GM06990 (cell line): ENCODE measurements at places on chromosomes 5 and 9.

GRCh38 chr5:177368869-177369644 lies 11.3 kb downstream of the RGS14 start:
- DNase-seq: no peak

DNA sequence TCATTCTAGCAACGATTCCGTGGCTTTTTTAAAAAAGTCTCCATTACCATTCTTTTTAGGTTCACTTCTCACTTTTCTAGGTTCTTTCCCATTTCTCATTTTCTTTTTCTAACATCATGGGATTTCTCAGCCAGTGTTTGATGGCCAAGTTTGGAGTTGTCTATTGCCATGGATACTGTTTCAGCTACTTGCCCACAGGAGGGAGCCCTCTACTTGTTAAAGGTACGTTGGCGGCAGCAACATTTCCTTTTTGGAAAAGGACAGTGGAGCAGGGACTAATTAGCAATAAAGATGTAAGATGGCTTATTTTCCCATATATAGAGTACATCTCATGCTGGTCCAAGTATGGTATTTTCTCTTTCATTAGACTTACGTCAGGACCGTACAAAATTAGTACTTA lies 2257.5 kb upstream of the C9orf72 start:
- no peak for DNase-seq

- DNase-seq: peak; percentile 72
These were observed 419.7 kb downstream of the CHSY3 start for GRCh38 chr5:130323804-130324454.

DNA sequence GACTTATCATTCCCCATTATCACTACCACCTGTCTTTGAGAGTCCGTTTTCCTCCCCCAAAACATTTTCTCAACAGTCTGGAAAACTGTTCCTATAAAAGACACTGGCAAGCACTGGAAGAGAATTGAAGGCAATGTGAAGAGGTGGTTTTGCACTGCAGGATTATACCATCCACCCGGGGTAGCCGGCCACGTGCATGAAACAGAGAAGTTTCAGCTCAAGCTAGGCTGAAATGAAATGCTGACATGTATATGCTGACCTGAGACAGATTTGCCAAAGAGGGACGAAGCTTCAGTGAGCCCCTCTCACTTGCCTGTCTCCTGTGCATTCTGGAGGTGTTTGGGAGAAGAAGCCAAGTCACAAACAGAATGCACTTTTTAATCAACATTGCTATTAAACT lies 567.0 kb downstream of the EBF1 start:
- no peak for DNase-seq

DNA sequence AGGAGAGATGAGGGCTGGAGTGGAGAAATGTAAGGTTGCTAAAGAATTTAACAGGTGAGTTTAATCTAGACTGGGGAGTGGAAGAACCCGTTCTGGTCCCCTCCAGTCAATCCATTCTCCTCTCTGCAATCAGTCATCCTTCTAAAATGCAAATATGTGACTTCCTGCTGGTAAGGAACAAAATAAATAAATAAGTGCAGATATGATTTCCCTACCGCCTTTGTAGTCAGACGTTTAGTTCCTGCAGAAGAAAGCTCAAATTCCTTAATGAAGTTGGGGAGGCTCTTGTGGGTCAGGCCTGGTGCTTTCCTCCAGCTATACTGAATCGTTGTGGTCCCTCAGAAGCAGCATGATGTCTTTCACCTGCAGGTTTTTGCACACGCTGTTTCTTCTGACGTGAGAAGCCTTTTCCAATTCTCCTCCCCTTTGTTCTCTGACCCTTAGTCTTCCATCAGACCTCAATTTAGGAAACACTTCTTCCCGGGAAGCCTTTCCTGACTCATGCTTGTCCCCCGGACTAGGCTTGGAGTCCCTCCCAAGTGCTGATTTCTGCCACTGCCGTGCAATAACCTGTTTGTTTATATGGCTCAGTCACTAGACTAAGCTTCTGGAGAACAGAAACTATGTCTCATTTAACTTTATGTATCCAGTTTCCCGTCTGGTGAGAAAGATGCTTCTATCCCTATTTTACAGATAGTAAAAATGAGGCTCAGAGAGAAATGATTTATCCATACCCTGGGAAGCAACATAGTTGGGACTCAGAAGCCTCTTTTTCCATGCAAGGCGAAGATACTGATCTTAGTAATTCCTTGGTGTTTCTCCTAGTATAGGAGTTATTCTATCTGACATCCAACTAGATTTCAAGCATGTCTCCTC lies 1.3 kb downstream of the ATP6V1G1 start:
- no peak for DNase-seq

DNA sequence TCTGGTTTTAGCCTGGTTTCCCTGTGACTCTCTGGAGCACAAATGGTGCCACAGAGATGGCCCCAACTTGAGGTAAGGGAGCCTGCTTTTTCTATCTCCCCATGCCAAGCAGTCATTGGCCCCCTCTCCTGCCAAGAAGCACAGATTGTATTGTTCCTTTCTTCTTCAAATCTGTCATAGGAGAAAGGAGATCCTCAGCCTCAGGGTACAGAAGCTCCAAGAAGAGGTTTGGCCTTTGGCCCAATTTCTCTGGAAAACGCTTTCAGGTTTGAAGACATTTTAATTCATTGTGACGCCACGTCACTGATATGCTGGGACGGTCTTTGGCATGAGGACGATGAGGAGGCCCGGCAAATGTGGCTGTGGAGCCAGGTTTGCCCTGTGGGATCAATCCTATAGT lies 29.2 kb upstream of the PANK3 start:
- no peak for DNase-seq
